ENCODE measurements at places on chromosomes 3 and 15. TPM values are rescaled to one million over a fixed set of nuclear protein-coding genes. Genes with fewer than 3 reads are reported as not detected.

DNA sequence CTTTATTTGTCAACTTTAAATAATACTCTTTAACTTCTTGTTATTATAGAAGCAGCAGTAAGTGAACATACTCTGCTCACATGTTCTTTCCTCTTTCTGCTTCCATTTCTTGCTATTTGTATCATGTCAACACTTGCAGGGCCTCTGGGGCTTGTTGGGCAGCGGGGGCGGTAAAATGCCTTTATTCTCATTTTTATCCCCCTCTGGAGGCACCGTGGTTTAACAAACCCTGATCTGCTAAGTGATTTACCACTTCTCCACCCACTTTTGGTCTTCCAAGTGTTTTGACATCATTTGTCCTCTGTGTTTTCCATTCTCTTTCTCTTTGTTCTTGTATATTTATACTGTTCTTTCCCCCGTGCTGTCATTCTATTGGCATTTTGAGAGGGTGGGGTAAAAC lies 33.9 kb downstream of the SCN10A start:
- peak; percentile 52 for DNase-seq

DNA sequence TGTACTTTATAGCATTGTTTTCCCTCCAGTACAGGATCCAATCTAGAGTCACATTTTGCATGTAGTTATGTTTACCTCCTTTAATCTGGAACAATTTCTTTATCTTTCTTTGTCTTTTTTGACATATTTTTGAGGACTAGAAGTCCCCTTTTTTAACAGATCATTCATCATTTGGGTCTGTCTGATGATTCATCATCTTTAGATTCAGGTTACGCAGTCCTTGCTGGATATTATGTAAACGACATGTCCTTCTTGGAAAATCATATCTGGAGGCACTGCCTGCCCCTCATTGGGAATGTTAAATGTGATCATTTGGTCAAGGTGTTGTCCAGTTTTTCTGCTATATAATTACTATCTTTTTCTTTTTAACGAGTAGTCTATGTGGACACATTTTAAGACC lies 18.3 kb downstream of the TGM4 start:
- DNase-seq = peak; percentile 78

The CORO2B gene
- total RNA-seq = under 0.01 TPM

The PLSCR5 gene
- not detected for total RNA-seq

The ISY1 gene
- 11.3 TPM for total RNA-seq

All from bronchial epithelial cell (primary cell).